ENCODE measurements at places on chromosomes 4 and X.

GRCh38 chr4:70676554-70677090 is 10.3 kb upstream of the JCHAIN start:
- DNase-seq: no peak

DNA sequence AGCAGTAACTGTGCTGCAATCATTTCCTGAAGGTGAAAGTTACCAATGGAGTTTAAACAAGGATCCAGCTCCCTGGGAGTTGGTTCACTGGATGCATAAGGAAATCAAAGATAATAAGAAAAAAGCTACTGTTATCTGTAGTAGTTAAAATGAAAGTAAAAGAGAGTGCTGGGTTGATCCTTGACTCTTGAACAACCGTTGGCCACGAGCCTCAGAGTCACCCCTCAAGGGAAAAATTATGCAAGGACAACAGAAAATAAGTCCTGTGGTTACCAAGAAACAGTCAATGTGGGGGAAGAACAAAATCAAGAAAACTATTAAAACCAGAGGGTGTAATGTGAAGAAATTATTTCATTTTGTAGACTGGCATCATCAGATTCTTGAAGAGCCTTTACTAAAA is 49.7 kb upstream of the DDIT4L start:
- DNase-seq: no peak

DNA sequence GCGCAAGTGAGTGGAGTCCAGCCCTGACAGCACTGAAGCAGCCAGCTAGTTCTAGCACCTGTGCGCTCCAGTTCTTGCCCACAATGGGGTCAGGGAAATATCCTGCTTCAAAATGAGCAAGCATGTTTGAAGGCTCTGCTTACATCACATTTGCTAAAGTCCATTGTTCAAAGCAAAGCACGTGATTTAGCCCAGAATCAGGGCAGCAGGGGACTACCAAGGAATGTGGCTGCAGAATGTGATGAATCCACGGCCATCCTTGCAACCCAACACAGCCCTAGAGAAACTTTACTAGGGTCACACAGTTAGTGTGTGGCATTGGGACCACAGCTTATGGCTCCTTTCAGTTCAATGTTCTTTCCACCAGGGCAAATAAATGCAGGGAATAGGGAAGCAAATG is 47.3 kb upstream of the SMIM31 start:
- DNase-seq: no peak

- no peak for DNase-seq
Observed at GRCh38 chrX:150099316-150099715, 161.0 kb upstream of the EOLA2 start.

GRCh38 chrX:98607739-98608138 is 1724.0 kb downstream of the RPA4 start:
- DNase-seq: no peak

- no peak for DNase-seq
Observed at GRCh38 chr4:25088093-25088952, 57.6 kb upstream of the LGI2 start.

DNA sequence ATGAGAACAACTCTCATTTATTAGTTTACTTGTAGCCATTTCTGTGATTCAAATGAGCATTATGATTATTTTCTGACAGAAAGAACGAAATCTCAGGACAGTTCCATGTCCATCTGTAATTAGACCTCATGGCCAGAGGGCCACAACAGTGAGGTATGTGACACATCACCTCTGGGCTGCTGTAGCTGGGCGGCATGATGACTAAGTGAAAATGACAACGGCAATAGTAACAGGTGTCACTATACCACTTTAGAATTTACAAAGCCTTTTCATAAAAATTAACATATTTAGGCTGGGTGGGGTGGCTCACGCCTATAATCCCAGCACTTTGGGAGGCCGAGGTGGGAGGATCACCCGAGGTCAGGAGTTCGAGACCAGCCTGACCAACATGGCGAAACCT is 252.6 kb downstream of the CBR4 start:
- no peak for DNase-seq

DNA sequence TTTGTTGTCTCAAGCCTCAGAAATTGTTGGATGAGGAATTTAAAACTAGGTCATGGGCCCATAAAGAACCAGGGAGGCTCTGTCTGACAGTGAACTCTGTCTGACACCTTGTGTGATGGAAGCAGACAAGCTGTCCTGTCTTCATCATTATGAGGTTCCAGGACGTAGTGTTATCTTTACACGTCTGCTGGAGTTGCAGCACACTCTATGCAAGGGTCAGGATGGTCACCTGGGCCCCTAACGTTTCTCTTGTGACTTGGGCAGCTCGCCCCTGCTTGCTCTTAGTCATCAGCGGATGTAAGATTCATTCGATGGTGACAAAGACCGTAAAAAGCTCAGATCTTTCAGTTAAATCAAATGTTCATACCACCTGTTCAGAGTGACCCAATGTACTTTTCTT is 92.0 kb upstream of the ADGRG2 start:
- no peak for DNase-seq

Measured in CD4-positive, alpha-beta T cell treated with Interleukin-2 at 100 ng/mL for 4 hours (primary cell).